ENCODE measurements at places on chromosomes 7 and 10.

DNA sequence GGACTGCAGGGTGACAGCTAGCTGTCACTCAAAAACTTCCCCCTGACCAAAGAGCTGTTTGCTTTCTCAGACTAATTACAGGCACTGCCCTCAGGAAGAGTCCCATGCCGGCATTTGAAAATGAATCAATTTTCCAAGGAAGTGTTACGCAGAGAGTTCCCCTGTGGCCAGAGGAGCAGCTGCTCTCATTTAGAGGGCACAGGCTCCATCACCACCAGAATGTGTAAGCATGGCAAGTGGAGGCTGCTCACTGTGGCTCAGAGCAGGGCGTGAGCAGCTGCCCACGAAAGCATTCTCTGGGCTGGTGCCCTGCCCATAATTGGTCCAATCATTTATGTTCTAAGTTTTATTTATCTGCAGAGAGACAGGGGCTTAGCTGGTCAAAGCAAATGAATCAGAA, 202.2 kb downstream of the RAMP3 start:
- DNase-seq: no peak

GRCh38 chr7:12788591-12788990, 101.2 kb downstream of the ARL4A start:
- DNase-seq: no peak

GRCh38 chr7:155721056-155721455, 76.6 kb downstream of the RBM33 start:
- DNase-seq: no peak

DNA sequence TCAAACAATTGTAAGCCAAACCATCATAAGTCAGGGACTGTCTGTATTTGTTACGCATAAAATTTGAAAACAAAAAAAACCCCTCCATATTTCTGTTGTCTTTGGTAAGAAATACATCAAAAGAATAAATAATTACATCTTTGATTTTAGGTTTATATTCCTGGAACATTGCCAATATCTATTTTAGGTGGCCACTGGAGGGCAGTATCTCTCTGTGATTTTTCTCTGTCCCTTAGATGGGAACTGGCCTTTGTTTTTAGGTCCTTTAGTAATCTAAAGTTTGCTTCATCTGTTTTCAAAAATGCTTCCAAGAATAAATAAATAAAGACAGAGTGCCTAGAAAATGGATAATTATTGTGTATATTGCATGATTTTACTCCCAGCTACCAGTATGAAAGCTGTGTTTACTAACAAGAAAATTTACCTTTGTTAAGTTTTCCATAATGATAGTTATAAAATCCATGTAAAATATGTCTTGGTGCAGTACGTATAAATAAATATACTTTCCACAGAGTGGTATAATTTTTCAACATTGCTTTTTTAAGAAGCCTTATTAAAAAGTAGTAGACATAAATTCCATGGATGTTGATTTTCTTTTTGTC, 64.2 kb downstream of the PHYHIPL start:
- DNase-seq: no peak

GRCh38 chr10:84891631-84892030, 563.2 kb downstream of the CCSER2 start:
- no peak for DNase-seq

GRCh38 chr7:92253251-92253650, 7.5 kb downstream of the ANKIB1 start:
- no peak for DNase-seq

GRCh38 chr7:111558991-111559390, 3.3 kb downstream of the IMMP2L start:
- no peak for DNase-seq

DNA sequence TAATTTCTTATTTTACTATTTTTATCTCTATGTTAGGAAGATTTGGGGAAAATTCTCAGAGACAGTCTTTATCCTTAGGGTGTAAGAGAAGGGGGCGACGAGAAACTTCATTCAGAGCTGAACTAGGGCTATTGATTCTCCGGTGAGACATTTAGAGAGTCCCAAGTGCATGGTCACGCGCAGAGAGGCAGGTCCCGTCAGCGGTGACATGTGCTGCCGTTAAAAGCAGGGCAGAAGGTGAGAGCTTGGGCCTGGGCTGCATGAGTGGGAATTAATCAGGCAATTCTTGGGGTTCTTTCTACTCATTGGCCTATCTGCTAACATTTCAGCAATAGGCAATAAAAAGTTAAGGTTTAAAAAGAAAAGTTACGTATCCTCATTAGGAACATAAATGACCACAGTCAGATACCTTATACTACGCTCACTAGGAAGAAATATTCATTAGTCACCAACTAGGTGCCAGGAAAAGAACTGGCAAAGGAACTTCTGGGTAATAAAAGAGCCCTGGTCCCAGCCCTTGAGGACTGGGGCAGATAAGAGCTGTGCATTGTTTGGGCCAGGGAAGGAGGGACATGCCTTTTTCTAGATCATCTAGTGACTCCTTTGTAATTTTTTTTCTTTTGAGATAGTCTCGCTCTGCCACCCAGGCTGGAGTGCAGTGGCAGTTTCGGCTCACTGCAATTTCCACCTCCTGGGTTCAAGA, 21.2 kb downstream of the PRKCQ start:
- no peak for DNase-seq

DNA sequence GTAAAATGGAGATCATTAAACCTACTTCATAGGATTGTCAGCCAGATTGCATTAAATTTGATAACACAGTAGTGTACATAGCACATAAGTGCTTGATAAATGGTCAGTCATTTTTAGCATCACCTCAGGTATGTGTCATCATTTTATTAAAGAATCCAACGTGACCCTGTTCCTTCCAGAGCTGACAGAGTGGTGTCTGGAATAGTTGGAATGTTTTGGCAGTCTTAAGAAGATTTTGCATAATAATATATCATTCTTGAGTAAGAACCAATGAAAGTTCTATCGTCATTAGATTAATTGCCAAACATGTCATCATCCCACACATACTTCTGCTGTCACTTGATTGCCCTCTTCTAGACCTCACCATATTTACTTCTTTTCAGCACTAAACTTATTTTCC, 451.4 kb upstream of the POM121L12 start:
- no peak for DNase-seq

- no peak for DNase-seq
Measured at GRCh38 chr7:28065308-28065707, 115.3 kb downstream of the JAZF1 start.

DNA sequence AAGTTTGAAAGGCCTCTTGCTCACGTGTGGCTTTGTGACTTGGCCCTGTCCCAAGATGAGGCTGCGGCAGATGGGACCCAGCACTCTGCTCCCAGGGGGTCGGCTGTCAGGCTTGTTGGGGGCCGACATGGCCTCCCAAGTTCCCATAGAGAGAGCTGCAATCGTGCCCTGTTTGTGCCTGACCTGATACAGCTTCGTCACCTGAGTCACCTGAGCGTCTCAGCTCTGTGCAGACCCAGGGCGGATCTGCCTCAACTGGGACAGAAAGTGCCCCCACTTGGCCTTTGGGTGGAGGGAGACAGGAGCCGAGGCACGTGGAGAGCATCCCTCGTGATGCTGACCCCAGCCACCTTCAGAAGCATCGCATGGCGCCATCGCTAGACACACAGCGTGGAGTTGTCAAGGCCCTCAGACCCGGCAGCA, 21.7 kb downstream of the PAPOLB start:
- DNase-seq: no peak

GRCh38 chr10:96201525-96201924, 69.8 kb downstream of the BLNK start:
- no peak for DNase-seq

GRCh38 chr7:134831862-134832261, 52.4 kb downstream of the CALD1 start:
- no peak for DNase-seq

GRCh38 chr7:20299647-20300312, 30.9 kb upstream of the ITGB8 start:
- DNase-seq: no peak

- DNase-seq: no peak
Measured at GRCh38 chr10:86439544-86439943, 72.9 kb upstream of the GRID1 start.

- no peak for DNase-seq
Measured at GRCh38 chr7:46450886-46451285, 529.8 kb upstream of the IGFBP3 start.

GRCh38 chr10:95242581-95243317, 48.1 kb downstream of the PDLIM1 start:
- DNase-seq: no peak

DNA sequence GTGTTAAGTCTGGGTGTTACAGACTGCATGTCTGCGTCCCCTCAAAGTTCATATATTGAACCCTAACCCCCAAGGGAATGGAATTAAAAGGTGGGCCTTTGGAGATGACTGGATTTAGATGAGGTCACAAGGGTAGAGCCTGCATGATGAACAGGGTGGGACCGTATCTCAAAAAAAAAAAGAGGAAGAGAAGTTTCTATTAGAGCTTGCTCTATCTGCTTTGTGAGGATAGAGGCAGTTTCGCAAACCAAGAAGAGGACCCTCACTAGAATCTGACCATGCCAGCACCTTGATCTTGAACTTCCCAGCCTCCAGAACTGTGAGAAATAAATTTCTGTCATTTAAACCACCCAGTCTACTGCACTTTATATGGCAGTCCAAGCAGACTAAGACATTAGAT, 1.4 kb downstream of the KIN start:
- no peak for DNase-seq

DNA sequence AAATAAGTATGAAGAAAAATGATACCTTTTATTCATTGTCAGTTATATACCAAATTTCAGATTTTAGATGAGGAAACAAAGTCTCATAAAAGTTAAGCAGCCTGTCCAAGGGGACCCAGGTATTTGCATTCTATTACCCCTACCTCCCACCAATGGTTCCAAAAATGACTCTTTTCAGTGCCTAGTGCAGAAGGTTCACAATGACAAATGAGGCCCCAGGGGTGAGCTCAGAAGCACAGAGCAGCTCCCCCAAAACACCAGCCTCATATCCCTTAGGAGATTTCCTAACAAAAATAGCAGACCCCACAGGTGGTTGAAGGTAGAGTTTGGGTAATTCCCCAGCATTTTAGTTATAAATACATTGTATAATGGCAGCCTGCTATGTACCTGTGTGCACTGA, 168.6 kb downstream of the REEP3 start:
- no peak for DNase-seq

DNA sequence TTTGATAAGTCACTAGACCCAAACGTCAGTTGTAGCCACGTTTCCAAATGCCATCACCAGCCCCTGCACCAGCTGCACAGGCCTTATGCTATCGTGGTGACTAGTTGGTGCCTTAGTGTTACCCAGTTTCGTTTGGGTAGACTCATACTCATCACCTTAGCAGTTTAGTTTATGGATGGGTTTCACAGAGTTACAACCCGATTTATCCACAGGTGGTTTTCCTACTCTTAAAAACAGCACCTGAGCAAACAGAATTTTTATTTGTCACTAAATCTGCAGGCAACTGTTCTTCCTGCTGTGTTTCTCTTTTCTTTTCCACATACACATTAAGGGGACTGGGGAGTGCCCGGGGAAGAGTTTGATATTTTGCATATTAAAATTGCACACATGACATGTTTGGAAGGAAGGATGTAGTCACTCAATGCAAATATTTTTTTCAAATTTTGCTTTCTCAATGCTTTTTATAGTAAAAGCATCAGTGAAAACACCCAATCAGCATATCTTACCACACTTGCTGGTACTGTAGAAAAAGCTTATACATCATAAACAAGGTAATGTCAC, 41.6 kb downstream of the PDSS1 start:
- no peak for DNase-seq

GRCh38 chr7:111012149-111012548, 78.8 kb upstream of the LRRN3 start:
- no peak for DNase-seq

DNA sequence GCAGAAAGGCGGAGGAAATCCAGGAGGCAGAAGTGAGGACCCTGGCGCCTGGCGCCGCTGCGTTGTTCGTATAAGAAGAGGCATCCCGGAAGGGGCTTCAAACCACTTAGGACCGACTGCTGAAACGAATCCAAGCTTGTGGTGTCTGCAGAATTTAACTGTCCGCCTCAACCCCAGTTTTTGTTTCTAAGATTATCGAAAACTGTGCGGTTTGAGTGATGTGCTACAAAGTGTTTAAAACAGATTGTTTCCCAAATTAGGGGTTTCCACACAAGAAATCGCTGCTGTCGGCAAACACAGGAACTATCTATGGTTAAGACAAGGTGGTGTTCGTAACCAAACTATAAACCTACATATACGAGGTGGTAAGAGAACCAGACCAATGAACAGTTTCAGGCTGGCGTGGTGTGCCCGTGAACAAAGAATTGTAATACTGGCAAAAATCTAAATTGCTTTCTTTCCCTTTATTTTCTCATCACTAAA, 835 bp upstream of the DGKI start:
- DNase-seq: no peak

DNA sequence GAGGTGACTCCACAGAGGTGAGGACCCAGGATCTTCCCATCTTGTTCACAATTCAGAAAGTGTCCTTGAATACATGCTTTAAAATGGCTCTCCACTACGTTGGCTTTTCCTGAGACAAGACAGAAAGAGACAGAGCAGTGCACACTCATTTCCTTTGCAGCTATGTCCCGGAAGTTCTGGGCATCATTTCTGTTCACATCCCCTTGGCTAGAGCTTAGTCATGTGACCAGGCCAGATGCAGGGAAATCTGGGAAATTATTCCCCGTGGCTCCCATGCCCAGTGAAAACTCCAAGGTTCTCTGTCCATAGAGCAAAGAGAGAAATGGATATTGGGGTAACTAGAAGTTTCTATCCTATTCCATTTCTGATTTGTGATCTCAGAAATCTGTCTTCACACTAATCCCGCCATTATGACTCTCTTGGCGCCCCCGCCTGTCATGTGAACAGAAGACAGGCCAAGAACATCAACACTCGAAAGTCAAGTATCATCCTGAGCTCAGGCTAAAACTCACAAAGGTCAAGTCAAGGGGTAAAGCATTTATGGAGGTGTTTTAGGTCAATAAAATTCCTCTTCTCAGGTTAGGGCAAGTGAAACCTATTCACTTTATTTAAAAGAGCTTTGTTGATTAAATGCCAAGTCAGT, 251.4 kb upstream of the HABP2 start:
- no peak for DNase-seq

DNA sequence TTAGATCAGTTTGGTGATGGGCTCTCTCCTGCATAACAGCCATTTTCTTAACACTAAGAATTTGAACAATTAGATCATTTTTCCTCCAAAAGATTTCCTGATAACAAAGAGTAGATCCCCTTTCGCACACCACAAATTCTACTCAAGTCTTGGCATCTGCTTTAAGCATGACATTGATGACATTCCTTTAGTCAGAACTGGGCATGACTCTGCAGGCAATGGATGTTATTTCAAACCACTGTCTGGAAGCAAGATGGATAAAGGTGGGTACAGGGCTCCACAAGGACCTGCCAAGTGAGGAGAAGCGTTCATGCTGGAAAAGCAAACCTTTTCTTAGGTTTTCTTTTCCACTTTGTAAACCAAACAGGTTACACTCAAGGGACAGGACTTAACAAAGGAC, 123.5 kb downstream of the GLCCI1 start:
- no peak for DNase-seq

Data from activated CD4-positive, alpha-beta T cell treated with anti-CD3 and anti-CD28 coated beads, Interleukin-2, amount 50 U/mL, for 1 hour (primary cell).